ENCODE measurements at places on chromosomes 6 and 20.

GRCh38 chr20:40282541-40282940 lies 406.5 kb downstream of the MAFB start:
- DNase-seq: no peak

GRCh38 chr20:23304616-23305015 lies 46.0 kb upstream of the NXT1 start:
- DNase-seq: no peak

DNA sequence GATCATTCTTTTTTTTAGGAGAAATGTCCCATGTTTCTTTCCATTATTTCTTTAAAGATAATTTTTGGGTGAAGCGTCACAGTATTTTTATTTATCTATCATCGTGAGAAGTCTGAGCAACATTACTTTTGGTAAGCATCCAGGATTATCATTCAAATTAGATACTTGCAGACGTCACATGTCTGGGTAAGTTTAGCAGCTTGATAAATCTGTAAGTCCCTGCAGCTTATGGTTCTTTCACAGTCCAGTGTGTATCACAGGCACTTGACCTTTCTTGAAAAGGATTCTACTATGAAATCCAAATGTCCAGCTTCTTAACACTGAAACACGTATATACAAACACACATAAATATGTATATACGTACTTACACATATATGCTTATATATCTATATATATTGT lies 359.4 kb downstream of the ESR1 start:
- DNase-seq: no peak

DNA sequence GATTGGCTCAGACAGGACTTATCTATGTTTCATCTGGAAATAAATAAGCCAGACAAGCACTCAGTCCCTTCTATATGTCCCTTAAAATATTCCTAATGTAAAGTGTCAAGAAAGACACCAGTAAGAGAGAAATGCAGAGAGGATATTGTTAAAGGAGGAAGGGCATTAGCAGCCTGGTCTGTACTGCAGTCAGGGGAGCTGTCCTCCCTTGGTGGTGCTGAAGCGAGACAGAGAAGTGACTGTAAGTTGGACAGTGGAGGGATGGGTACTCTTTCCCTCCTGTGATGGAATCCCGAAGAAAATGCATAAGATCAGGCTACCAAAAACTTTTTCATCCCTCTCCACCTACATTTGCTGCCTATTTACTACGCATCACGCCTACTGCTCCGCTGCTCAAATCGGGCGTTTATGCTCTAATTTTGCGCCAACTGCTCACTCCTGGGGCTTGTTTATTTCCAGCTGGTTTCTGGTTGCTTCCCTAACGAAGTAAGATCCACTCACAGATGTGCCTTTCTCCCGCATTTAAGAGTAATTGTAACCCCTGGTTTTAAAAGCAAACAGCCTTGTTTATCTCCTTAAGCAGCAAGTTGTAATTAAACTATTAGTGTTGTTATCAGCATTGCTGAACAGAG lies 35.2 kb downstream of the PHACTR1 start:
- peak; percentile 3 for DNase-seq

GRCh38 chr20:34994509-34995131 lies 39.0 kb downstream of the MYH7B start:
- no peak for DNase-seq

- DNase-seq: no peak
Measured at GRCh38 chr20:63574829-63575743, 1.0 kb upstream of the HELZ2 start.

DNA sequence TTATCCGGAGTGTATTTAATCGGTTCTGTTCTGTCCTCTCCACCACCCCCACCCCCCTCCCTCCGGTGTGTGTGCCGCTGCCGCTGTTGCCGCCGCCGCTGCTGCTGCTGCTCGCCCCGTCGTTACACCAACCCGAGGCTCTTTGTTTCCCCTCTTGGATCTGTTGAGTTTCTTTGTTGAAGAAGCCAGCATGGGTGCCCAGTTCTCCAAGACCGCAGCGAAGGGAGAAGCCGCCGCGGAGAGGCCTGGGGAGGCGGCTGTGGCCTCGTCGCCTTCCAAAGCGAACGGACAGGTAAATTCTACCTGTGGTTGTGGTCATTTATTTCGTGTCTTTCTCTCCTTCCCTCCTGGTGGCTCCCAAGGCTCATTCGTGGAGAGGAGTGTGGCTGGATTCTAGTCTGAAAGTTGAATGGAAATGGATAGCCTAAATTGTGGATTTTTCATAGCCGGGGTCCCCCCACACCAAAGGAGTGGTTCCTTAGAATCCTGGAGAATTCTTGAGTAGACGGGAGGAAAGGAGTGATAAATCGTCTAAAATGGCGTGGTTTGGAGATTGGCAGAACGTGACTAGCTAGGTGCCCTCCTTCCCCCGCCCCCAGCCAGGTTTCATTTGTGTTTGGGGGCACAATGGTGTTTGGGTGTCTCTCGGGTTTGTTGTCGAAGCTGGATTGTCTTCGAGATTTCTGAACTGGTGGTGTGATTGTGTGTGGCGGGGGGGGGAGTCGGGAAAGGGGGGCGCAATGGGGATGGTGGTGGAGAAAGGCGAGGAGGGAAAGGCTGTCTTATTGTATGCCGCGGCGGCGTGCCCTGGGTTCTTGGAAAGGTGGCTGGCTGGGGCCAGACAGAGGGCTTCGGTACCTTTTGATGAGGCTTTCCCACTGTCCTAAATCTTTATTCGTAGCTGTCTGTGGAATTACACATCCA lies 673 bp downstream of the MARCKS start:
- DNase-seq: no peak

DNA sequence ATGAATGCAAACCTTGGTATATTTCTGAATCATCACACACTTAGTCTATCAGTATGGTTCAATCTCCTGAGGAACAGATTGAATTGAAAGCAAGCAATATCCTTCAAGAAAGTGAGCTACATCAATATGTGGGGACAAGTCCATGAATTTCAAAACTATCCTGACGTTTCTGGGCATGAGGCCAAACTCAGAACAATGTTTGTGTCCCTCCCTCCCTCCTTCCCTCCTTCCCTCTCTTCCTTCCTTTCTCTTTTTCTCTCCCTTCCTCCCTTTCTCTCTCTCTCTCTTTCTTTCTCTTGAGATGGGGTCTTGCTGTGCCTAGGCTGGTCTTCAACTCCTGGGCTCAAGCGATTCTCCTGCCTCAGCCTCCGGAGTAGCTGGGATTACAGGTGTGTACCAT lies 27.9 kb upstream of the SYNCRIP start:
- no peak for DNase-seq

- no peak for DNase-seq
Measured at GRCh38 chr6:161198176-161198575, 75.7 kb downstream of the AGPAT4 start.

GRCh38 chr20:63745961-63746731 lies 6.6 kb downstream of the SLC2A4RG start:
- DNase-seq: no peak

DNA sequence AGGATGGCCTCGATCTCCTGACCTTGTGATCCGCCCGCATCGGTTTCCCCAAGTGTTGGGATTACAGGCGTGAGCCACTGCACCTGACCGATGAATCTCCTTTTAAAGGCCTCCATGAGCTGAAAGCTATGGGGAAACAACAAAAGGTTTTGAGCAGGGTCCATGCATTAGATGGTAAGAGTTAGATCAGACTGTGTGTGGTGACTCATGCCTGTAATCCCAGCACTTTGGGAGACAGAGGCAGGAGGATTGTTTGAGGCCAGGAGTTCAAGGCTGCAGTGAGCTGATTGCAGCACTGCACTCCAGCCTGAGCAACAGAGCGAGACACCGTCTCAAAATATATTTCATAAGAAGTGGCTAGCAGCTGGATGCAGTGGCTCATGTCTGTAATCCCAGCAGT lies 41.0 kb upstream of the BCLAF1 start:
- no peak for DNase-seq

DNA sequence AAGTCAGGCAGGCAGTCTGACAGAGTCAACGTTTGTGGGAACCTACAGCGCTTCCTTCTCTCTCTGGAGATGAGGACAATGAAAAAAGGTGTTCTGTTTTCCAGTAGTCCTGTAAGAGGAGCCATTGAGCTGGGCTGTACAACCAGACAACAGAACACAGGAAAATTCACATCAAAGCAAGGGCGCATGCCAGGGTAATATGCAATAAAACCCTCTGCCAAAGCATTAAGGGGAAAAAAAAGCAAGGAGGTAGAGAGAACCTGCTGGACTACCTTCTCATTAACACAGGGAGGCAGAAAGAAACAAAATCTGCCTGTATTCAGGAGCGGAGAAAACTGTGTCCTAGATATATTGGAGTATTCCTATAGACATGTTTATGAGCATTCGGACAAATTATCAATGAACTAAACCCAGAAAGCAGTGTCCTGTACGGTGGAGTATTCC lies 1.3 kb downstream of the RNF24 start:
- peak; percentile 48 for DNase-seq

DNA sequence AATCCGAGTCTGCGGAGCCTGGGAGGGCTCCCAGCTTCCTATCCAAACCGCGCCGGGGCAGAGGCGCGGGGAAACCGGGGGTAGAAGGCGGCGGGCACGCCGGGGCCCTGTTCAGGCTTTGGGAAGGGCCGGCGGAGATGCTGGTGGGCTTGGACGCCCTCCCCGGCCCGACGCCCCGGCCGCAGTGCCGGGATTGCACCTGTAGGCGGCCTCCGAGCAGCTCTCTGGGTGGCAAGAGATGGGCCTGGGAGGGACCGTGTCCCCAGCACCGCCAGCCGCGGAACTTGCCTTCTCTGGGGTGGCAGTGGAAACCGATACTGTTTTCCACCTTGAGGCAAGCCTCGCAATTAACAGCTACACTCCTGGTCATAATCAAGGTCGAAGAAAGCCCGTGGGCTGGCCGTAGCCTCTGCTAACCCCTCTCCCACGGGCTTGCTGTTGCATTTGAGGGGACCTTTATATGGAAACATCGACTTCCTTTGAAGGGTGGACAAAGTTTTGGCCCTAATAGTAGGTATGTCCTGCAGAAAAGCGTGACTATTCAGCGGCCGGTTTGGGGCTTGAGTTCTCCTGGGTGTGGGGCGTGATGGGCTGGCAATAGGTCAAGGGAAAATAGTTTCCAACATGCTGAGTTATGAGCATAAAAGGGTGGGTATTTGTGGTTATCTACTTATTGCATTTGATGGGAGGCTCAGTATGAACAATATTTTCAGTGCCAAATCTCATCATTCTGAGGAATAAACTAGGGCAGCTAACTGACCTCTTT lies 1.1 kb upstream of the JAG1 start:
- no peak for DNase-seq

DNA sequence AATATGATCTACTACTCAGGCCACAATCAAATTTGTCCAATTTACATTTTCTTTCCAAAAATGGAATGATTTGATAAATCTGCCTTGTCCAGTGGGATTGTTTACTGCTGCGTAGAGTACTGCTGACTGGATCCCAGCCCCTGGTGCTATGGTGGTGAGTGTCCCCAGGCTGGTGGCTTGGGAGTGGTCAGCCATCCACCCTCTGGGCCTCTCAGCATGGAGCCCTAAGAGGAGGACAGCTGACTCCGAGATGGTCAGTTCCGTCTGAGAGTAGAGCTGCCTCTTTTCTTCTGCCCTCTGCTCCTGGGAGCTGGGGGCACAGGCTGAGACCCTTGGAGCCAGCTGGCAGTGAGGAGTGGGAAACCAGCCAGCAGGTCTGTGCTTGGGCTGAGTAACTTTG lies 22.7 kb downstream of the PRDM13 start:
- DNase-seq: no peak

All from CD4-positive, alpha-beta T cell treated with Interleukin-2 at 100 ng/mL for 4 hours (primary cell).